K562 (cell line): ENCODE measurements at places on chromosomes 12 and 14. TPM values are rescaled to one million over a fixed set of nuclear protein-coding genes. Genes with fewer than 3 reads are reported as not detected.
A peak's percentile ranks its signal among the peaks of the same experiment; 100 is the strongest.

Gene RBM23
- total RNA-seq = 56.0 and 58.5 TPM in 2 replicates

Gene KRT77
- total RNA-seq = not detected in 2 replicates

- H3K4me1 ChIP-seq = peaks cover 26% of the 10 kb centered on the region
- H3K27ac ChIP-seq = no peak overlapping the region
- DNase-seq = no peak
- H3K4me3 ChIP-seq = no peak overlapping the region
- H3K27me3 ChIP-seq = peaks cover 75% of the 10 kb centered on the region
Observed at GRCh38 chr12:57185906-57186508, 30.6 kb upstream of the NXPH4 start.

- H3K27ac ChIP-seq = no peak overlapping the region
- no peak for DNase-seq
- peaks cover 7% of the 10 kb centered on the region; the same call in 1 of the 2 replicates for H3K4me1 ChIP-seq
- peaks cover 69% of the 10 kb centered on the region for H3K36me3 ChIP-seq
Observed at GRCh38 chr12:120692524-120693033, 5.6 kb downstream of the MLEC start.

- peaks cover 22% of the 10 kb centered on the region for H3K36me3 ChIP-seq
- H3K4me1 ChIP-seq = peaks cover 51% of the 10 kb centered on the region
- H3K27me3 ChIP-seq = no peaks in the 10 kb centered on the region
Observed at GRCh38 chr12:47819896-47820630, at the start of gene HDAC7. HDAC7 (minus strand) TSS chr12:47819903; CDS start chr12:47819785, 118 bp downstream.

DNA sequence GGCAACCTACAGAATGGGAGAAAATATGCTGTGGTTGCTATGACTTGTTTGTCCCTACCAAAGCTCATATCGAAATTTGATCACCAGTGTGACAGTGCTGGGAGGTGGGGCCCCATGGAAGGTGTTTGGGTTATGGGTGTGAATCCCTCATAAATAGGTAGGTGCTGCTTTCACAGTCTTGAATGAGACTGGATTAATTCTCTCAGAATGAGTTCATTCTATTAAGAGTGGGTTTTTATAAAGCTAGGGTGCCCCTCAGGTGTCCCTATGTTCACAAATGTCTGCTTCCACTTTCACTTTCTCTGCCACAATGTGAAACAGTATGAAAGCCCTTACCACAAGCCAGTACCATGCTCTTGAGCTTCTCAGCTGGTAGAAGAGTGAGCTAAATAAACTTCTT, 133.5 kb downstream of the CPNE8 start:
- no peaks in the 10 kb centered on the region for H3K36me3 ChIP-seq
- no peak overlapping the region for H3K27ac ChIP-seq
- no peaks in the 10 kb centered on the region for H3K27me3 ChIP-seq
- no peak for DNase-seq

- H3K27ac ChIP-seq = no peak overlapping the region
- H3K4me3 ChIP-seq = no peak overlapping the region
- no peak for DNase-seq
- no peaks in the 10 kb centered on the region; the same call in 1 of the 2 replicates for H3K27me3 ChIP-seq
- no peaks in the 10 kb centered on the region for H3K36me3 ChIP-seq
Observed at GRCh38 chr12:55933799-55934742, 3.1 kb downstream of the DGKA start.

DNA sequence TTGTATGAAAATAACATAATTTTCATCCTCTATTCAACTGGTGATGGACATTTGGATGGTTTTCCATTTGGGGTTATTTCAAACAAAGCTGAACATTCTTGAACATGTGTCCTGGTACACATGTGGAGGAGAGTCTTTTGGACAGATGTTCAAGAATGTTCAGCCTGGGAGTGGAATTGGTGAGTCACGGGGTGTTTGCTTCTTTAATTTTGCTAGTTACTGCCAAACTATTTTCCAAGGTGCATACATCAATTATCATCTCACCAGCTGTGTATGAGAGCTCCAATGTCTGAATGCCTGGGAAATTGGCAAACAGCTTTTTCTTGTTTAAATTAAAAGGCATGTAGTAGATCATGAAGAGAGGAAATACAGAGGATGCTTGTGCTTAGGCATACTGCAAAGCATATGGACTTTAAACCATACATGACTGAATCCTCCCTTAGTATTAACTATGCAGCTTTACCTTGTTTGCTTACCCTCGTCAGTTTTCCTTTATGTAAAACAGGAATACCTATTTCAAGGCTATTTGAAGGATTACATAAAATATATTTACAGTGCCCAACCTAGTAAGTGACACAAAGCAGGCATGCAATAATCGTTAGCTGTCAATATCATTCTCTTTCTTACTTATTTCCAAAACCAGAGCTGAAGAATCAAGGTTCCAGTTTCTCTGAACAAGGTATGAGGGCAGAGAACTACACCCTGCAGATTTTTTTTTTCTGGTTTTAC, 152.1 kb downstream of the ITPR2 start:
- no peaks in the 10 kb centered on the region for H3K27me3 ChIP-seq
- no peak for DNase-seq
- H3K27ac ChIP-seq = no peak overlapping the region

- no peak overlapping the region for H3K4me3 ChIP-seq
- no peaks in the 10 kb centered on the region; the same call in 1 of the 2 replicates for H3K4me1 ChIP-seq
- peaks cover 14% of the 10 kb centered on the region; the same call in 2 of the 3 replicates for H3K36me3 ChIP-seq
- DNase-seq = peak; percentile 35
- no peaks in the 10 kb centered on the region for H3K27me3 ChIP-seq
Observed at GRCh38 chr14:100122481-100123223, 36.8 kb downstream of the DEGS2 start.

DNA sequence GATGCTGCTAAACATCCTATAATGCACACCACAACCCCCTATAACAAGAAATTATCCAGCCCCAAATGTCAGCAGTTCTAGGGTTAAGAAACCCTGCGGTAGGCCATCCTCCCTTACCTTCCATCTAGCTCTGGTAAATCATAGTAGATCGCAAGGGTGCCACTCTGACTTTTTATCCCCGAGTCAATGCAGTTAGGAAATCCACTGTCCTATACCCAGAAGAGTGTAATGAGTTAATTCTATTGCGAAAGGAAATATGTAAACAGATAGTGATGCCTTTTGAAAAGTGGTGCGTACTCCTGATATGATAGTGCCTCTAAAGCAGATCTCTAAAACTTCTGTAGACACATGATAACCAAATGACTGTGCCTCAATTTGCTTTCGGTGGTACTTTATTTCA, 29.8 kb downstream of the SCFD1 start:
- DNase-seq = no peak
- H3K4me1 ChIP-seq = no peaks in the 10 kb centered on the region
- H3K27ac ChIP-seq = no peak overlapping the region
- H3K27me3 ChIP-seq = no peaks in the 10 kb centered on the region
- no peak overlapping the region for H3K4me3 ChIP-seq

DNA sequence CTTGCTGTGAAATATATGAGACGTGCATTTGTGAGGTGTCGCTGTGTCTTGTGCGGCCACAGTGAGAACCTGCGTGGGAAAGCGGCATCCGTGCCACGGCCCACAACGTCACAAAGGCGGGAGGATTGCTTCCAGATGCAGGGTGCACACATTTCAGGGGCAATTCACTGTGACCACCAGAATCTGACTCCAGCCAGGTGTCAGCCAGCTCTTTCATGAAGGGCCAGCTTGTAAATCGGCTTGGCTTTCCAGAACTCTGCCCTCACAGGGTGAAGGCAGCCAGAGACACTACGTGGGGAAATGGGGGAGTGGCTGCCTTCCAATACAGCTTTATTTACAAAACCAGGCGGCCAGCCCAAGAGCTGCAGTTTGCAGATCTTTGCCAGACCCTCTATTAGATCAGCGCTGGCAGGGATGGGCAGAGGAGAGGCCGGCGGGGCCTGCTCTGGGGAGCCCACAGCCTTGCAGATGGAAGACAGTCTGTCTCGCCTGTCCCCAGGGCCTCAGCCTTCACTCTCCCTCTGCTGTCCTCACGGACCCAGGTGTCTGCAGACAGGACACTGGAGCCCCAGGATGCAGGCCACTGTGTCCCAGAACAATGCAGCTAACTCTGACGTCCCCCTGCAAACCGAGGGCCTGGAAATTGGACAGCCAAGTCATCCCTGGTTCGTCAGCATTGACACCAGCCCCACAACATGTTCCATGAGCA, 53.5 kb downstream of the ADGRD1 start:
- H3K4me1 ChIP-seq = 0 out of 3 replicates have a peak, but pooled peaks cover under 1% of the 10 kb centered on the region
- H3K4me3 ChIP-seq = no peak overlapping the region

DNA sequence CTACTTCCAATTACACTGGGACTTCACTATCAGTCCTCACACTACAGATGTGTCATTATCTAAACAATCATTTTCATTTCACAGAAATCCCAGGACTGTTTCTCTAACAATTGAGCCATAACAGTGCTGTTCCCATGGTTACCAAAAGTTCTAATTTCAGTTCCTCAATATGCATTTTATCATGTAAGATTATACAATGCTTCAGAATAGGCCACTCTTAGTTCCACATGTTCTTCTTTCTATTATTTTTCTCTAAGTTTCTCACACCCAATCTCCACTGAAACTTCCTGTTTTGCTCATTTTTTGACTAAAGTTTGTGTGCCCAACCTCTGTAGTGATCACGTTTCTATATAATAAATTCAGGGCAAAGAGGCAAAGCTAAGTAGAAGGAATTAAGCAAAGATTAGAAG, 185.8 kb downstream of the DUSP6 start:
- H3K4me1 ChIP-seq = no peaks in the 10 kb centered on the region; the same call in 2 of the 3 replicates
- no peaks in the 10 kb centered on the region for H3K27me3 ChIP-seq
- DNase-seq = no peak
